ENCODE measurements at places on chromosomes 1 and 21.

- peak; percentile 44 for DNase-seq
Measured at GRCh38 chr1:226632922-226633351, 84.4 kb downstream of the STUM start.

- DNase-seq: no peak
Measured at GRCh38 chr1:53918343-53918742, 24.4 kb downstream of the DIO1 start.

- no peak for DNase-seq
Measured at GRCh38 chr1:59685101-59685500, 129.6 kb upstream of the HOOK1 start.

DNA sequence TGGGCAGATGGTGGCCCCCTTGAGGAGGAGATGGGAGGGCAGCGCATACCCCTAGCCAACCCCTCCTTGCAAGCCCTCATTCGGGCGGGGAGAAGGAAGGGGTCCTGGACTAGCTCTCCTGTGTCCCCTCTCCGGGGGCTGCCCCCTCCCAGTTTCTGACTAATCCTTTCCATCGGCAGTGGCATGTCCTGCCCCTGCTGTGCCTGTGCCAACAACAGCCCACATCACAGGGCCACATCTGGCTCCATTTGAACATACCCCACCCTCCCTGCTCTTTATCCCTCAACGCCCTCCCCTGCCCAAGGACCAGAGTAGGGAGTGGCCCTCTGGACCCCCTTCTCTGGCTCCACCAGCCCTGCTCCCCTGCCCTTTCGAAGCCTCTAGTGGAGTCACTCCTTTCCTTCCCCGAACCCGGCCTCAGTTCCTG, 11.0 kb upstream of the LMNA start:
- no peak for DNase-seq

- no peak for DNase-seq
Measured at GRCh38 chr1:43274804-43275180, 5.0 kb downstream of the TMEM125 start.

GRCh38 chr1:21269461-21270085, 20.7 kb downstream of the ECE1 start:
- DNase-seq: no peak

DNA sequence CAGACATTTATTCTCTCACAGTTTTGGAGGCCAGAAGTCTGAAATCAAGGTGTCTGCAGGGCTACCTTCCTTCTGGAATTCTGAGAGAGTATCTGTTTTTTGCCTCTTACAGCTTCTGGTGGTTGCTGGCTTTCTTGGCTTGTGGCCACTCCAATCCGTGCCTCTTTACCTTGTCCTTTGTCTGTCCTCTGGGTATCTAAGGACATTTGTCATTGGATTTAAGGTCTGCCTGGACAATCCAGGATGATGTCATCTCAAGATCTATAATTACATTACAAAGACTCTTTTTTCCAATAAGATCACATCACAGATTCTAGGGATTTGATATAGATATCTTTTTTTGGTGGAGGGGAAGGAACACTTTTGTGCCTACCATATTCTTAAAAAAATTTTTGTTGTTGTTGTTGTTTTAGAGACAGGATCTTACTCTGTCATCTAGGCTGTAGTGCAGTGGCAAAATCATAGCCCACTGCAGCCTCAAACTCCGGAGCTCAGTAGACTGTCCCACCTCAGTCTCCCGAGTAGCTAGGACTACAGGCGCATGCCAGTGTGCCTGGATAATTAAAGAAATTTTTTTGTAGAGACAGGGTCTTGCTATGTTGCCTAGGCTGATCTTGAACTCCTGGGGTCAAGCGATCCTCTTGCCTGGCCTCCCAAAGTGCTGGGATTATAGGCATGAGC, 61.9 kb downstream of the XPR1 start:
- no peak for DNase-seq

DNA sequence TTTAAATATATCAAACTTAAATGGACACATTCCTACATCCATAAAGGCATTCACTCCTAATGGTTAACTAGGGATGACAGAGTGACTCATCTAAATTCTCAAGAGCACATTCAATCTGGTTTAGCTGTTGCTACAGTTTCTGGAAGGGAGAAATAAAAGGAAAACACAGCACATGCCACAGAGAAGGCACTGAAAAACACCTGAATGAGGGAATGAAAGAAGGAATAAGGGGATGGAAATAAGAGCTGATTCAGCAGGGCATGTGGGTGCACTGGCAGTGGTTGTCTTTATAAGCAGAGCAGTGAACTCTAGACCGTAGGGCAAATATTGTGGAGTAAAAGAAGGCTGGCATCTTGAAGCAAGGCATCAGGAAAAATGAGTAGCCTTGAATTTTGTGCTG, 79.3 kb downstream of the LHX4 start:
- DNase-seq: no peak

DNA sequence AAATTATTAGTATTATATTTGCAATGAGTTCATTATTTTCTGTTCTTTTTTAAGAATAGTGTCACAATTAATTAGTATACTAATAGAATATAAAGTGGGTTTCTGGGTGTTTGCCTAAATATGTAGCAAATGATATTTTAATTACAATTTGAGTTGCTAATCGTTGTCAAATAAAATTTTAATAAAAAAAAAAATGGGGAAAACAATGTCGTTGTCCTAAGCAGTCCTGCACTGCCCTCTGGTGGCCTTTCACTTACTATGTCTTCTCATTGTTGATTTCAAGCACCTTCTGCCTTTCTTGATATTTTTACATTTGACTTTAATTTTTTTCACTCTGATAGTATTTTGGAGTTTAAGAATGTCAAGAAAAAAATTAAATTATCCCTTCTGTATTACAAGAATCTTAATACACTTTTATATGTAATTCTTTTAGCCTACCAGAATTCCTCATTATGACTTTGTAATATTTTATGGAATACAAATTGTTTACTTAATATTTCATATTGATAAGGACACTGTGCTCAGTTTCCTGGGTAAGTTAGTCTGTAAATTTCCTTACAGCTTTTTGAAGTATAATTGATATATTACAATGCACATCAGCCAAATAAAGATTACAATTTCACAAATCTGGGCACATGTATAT, 104.5 kb upstream of the FMN2 start:
- peak; percentile 36 for DNase-seq

DNA sequence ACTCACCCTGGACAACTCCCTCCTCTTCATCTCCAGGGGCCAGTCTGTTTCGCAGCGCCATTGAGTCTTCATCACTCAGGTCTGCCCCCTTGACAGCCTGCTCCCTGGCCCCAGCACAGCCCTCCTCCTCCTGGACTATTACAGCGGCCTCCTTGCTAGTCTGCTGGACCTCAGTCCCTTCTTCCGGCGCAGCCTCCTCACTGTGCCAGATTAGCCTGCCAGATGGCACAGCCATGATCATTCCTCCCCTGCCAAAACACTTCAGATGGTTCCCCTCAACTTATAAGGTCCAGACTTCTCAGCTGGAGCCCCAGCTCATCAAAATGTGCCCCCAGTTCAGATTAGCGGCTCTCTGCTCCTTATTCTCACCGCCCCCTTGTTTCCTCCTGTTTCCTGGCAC, 7.0 kb upstream of the CELSR2 start:
- no peak for DNase-seq

- no peak for DNase-seq
Measured at GRCh38 chr1:223460566-223461189, 67.5 kb downstream of the CCDC185 start.

GRCh38 chr1:27519331-27520258, 29.6 kb upstream of the WASF2 start:
- DNase-seq: no peak

- no peak for DNase-seq
Measured at GRCh38 chr1:29990304-29990703, 733.1 kb downstream of the MATN1 start.

- no peak for DNase-seq
Measured at GRCh38 chr1:181249186-181249585, 160.7 kb downstream of the IER5 start.

DNA sequence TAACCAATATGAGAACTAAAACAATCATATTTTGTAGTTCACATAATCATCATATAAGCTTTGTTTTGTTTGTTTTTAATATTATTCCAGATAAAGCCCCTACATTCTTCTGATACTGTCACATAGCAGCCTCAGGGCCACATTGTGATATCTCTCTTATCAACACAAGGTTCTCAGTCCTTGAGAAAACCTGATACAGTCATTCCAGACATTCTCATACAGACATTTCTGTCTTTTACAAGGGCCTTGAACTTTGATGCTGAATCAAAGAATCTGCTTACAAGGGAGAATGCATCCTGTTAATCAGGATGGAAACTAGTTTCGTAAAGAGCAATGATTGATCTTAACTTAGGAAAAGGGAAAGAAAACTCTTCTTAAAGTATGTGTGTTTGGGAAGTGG, 12.7 kb upstream of the VCAM1 start:
- DNase-seq: no peak

- DNase-seq: no peak
Measured at GRCh38 chr21:41712730-41713129, 54.1 kb downstream of the RIPK4 start.

DNA sequence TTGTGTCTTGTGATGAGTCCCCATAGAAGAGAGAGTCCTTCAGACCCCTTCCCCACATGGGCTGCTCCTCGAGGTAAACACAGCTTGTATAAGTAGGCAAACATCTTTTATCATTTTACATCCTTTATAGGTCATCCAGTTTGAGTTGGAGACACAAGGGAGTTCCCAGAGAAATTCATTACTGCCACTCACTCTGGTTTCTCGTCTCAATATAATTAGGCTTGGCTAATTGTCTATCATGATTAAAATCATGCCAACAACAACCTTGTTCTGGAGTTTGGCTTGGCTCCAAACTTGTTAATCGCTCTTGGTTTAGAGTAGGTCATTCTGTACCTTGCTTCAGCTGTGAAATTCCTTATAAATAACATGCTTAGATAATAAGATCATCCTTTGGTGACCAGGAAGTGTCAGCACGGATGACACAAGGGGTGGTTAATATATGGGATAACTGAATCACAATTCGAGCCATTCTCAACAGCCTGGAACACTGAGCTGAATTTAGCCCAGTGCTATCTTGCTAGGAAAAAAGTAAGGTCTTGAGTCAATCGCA, 70.7 kb upstream of the DAB1 start:
- DNase-seq: no peak

DNA sequence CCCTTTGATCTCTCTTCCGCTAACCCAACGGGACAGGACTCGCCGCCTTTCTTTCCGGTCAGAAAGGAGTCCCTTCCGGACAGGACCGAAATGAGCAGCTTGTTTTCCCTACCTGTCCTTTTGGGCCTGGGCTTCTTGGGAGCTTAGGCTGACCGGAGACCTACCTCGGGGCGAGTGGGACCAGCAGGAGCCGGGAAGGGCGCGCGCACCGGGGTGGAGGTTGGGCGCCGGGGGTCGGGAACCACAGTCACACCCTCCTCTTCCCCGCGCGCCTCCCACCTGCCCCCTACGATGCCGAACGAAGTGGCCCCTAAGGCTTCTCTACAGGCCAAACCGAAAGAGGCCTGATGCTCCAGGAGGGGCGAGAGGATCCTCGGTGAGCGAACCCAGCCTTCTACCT, 95.2 kb downstream of the PRKAB2 start:
- no peak for DNase-seq

DNA sequence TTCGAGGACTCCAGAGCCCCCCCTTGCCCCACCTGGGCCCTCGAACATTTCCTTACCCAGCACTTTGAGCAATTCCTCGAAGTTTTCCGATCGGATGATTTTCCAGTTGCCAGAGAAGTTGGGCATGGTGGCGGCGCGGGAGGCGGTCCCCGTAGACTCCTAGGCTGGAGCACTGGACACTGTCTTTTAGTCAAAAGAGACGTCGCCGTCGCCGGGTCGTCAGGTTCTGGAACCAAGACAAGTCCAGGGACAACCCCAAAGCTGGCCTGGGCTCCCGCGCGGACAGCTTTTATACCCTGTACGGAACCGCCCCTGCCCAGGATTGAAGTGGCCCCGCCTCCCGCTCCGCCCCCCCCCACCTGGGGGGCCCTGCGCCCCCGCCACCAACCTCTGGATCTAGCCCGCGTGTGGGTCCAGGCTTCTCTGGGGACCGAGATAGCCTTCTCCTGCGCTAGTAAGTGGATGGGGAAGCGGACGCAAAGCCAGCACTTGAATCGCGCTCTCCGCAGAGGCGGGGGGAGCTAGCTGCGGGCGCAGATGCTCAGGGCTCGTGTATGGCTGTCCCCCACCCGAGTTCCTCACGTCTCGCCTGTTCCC, at the start of gene CRABP2:
Gene CRABP2, minus strand, starts transcription at position 263 of the 597 bp plus-strand sequence. Its CDS starts 137 bp downstream, at position 126.
- DNase-seq: no peak

DNA sequence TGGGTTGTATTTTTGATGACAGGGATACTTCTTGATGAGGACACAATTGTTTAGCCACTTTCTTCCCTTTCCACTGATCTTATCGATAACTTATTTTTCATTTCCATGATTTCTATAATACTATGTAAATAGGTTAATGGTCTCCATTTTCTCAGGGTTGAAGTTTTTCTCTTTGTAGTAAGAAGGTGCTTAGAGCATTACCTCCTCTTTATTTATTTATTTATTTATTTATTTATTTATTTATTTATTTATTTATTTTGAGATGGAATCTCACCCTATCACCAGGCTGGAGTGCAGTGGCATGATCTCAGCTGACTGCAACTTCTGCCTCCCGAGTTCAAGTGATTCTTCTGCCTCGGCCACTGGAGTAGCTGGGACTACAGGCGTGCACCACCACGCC, 70.4 kb downstream of the UBE4B start:
- no peak for DNase-seq

DNA sequence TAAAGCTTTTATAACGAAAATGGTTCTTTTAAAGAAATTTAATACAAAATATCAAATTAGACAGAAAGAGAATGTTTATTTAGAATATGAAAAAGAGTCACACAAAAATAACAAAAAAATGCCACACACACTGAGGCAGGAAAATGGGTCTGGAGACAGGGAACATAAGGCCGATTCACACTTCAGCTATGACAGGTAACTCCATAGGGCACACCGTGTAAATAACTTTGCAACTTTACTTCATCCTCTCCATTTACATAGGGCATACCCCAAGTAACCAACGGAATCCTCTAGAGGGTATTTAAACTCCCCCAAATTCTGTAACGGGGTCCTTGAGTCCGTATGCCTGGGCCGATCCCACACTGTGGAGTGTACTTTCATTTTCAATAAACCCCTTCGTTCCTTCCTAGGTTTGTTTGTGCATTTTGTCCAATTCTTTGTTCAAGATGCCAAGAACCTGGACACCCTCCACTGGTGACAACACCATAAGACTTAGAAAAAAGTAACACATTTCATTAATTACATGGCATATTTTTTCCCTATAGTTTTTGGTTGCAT, 23.1 kb upstream of the PTGS2 start:
- no peak for DNase-seq

DNA sequence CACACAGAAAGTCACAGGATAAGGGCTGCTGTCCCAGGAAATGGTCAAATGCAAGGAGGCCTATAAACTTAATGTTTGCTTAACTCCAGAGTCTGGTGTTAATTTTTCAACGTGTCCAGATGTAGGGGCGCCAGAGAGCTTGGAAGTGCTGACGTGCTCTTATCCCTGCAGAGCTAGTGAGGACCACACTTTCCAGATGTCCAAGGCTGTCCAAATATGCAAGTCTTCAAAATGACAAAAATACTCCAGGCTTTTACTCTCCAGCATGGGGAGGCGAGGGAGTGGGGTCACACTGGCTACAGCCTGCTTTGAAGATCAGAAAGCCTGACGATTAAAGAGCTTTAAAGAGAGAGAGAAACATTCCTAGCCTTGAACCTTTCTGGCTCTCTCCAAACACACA, 57.6 kb downstream of the ABCA4 start:
- DNase-seq: peak; percentile 25
